ENCODE measurements at places on chromosomes 5 and 9.

DNA sequence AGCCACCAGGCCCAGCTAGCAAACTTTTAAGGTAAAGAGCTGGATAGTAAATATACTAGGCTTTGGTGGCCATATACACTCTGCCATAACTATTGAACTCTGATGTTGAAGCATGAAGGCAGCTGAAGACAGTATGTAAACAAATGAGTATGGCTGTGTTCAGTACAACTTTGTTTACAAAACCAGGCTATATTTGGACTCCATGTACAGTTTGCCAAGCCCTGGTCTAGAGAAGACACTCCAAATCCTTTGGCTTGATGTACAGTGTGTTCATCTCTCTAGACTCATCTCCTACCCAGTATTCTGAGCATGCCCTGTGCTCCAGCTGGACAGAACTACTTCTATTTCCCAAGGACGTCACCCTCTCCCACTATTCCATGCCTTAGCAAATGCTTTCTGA, 54.3 kb upstream of the MEGF10 start:
- DNase-seq: no peak

GRCh38 chr5:76960004-76960625, 7.3 kb downstream of the CRHBP start:
- DNase-seq: no peak

DNA sequence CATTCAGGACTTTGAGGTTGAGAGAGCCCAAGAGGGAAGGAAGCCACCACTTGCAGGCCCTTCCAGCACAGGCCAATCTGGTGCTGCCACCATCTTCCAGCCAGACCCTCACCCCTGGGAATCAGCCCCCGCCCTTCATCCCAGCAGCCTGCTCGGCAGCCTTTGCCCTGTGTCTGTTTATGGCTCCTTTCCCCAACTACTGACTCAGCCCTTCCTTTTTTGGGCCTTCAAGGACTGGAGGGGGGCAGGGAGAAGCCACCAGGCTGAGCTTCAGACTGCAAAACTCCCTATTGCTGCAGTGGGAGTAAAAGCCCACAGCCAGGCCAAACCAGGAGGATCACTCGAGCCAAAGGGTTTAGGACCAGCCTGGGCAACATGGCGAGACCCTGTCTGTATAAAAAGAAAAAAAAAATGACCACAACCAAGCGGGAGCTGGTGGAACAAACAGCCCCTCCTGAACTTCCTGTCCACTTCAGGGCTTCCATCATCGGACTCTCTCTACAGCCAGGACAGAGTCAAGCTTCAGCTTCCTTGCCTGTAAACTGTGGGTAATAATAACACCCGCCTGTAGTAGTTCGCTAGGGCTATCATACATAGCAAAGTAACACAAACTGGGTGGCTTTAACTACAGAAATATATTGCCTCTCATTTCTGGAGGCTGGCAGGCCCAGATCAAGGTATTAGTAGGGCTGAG, 85.9 kb upstream of the IL17B start:
- DNase-seq: no peak

- no peak for DNase-seq
These were observed 6.5 kb downstream of the CDO1 start for GRCh38 chr5:115809946-115810345.

GRCh38 chr9:14312719-14313377, 1.1 kb downstream of the NFIB start:
- no peak for DNase-seq

DNA sequence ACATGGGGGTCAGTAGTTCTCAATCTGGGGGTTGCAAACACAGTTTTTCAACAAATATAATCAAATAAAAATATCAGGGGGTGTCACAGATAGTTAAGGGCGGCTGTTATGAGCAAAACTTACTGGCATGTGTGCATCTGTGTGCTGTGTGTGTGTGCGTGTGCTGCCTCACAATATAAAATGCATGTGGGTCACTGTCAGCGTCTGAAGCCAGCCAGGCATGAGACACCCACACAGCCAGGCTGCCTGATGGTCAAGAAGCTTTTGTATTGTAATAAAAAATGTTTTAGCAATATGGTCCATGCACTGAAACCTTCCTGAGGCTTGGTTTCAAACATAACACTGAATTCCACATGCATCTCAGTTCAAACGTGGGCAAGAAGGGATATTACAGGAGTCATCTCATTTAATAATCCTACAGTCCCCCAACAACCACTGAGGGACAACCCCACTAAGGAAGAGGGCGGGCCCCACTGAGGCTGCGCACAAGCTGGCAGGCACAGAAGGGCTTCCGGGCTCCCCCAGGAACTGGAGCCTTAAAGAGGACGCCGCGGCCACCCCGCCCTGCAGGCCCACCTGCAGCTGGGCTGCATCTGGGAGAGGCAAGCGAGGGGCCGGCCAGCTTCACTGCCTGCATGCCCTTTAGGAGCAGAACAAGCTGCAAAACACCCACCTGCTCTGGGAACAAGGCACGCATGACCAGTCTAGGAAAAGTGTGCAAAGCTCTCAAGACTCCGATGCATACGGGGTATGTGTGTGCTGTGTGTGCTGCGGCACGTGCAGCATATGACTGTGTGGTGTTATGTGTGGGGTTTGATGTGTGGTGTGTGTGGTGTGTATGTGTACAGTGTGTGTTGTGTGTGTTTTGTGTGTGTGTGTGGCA, 14.1 kb downstream of the SEMA4D start:
- no peak for DNase-seq

DNA sequence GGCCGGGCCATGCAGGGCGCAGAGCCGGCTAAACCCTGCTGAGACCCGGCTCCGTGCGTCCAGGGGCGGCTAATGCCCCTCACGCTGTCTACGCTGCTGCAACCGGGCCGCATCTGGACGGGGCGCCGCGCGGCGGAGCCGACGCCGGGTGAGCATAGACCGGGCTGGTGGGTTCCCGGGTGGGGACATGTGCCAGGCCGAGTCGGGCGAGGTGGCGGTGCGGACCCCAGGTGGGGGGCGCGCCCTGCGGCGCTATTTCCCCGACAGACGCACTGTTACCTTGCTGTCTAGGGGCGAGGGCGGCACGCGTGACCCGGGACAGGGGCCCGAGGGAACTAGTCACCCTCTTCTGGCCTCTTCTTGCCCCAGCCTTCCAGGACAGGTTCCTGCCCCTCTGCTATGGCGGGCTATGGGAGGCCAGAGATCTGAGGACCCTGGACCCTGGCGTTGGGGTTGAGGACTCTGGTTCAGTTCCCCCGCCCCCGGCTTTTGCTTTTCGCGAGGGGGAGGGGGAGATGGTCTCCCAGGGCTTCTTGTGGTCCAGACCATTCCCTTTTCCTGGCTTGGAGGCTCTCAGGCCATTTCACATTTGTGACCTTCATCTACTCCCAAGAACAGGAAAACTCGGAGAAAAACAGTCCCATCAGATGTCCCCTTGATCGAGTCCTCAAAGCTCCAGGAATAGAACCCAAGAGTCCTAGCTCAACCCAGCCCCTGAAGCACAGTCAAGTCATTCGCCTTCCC, 536 bp downstream of the SLC27A4 start:
- DNase-seq: no peak

GRCh38 chr9:101311758-101312420, 72.9 kb downstream of the BAAT start:
- DNase-seq: no peak

DNA sequence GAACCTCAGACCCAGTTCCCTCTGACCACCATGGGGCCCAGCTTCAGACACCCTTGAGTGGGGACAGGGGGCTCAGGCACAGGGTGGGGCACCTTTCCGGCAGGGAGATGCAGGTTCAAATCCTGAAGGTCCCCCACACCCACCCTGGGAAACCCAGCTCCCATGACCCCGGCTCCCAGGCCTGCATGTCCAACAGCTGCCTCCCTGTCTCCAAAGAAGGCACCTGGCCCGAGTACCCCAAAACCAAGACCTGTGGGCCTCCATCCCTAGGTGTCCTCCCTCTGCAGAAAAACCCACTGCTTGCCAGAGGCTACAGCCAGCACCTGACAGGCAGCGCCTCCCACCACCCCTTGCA, 38.5 kb downstream of the VAV2 start:
- DNase-seq: no peak

- no peak for DNase-seq
These were observed 55.1 kb downstream of the ABCA1 start for GRCh38 chr9:104872656-104873488.

DNA sequence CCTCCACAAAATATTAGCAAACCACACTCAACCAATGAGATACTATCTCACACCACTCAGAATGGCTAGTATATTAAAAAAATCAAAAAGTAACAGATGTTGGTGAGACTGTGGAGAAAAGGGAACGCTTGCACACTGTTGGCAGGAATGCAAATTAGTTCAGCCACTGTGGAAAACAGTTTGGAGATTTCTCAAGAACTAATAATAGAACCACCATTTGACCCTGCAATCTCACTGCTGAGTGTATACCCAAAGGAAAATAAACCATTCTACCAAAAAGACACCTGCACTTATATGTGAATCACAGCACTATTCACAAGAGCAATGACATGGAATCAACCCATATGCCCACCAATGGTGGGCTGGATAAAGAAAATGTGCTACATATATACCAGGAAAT, 393.5 kb downstream of the PDE4D start:
- DNase-seq: no peak

GRCh38 chr5:133370036-133370831, 242.1 kb downstream of the FSTL4 start:
- no peak for DNase-seq

DNA sequence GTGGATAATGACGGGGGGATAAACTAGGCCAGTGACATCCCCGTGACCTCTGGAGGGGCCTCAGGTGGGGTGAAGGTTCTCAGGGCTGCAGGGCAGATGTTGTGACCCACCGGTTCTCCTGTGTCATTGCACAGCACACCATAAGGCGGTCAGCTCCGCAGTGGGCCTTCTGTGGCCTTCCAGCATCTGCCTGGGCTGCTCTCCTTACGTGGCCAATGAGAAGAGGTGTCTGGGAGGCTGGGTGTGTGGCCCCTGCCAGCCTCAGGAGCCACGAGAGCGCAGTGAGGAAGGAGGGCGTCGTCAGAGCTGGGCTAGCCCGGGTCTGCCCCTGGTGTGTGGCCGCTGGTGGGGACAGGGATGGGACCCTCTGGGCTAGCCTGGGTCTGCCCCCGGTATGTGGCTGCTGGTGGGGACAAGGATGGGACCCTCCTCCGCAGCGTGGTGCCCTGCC, 48.7 kb downstream of the COL5A1 start:
- DNase-seq: no peak

DNA sequence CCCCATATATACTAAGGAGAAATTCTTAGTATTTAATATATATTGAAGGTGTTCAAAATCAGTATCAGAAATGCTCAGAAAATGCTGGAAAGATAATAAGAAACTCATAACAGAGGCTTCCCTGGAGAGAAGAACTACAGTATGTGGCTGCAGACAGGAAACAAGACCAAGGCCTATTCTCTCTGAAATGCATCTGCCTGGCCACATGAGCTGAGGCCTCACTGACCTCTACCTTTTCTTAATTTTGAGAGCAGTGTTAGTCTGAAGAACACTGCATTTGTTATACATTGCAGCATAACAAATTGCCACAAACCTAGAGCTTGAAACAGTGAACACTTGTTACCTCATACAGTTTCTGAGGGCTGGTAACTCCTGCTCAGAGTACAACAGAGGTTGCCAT, 133.4 kb upstream of the SPEF2 start:
- no peak for DNase-seq

GRCh38 chr9:18111146-18111545, 362.8 kb upstream of the ADAMTSL1 start:
- DNase-seq: no peak

GRCh38 chr9:88974641-88975040, 16.6 kb upstream of the S1PR3 start:
- DNase-seq: no peak

DNA sequence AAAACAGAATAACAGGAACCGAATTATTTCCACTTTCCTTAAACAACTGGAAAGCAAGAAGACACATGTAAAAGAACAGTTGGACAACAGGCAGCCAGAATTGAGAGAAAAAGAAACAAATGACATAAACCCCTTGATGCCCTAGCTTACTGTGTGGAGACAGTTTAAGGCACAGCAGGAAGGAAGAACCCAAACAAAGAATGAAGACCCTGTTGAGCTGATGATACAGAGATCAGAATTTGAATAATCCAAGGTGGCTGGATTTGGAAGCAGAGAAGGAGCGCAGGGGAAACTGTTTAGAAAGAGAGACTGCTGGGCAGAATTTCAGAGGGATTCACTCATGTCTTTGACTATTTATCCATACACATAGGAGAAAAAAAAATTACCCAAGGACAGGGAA, 316.3 kb upstream of the POU5F2 start:
- no peak for DNase-seq

DNA sequence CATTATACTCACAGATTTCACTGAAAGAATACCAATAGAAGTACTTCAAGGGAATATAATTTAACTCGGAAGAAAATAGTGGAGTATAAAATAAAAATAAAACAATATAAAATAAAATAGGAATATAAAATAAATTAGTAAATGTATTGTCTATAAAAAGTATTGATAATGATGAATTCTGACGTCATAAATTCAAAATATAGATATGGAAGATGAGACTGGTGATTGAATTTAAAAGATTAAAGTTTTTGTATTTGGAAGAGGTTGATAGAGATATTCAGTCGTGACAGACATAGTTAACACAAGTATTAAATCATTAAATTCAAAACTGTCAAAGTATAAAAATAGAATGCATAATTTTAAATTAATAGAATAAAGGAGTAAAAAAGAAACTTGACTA, 964.9 kb upstream of the C9orf72 start:
- DNase-seq: no peak

GRCh38 chr9:115591584-115591984, 473.6 kb upstream of the TNC start:
- no peak for DNase-seq

- DNase-seq: no peak
These were observed 5.4 kb upstream of the LCN15 start for GRCh38 chr9:136769710-136770191.

DNA sequence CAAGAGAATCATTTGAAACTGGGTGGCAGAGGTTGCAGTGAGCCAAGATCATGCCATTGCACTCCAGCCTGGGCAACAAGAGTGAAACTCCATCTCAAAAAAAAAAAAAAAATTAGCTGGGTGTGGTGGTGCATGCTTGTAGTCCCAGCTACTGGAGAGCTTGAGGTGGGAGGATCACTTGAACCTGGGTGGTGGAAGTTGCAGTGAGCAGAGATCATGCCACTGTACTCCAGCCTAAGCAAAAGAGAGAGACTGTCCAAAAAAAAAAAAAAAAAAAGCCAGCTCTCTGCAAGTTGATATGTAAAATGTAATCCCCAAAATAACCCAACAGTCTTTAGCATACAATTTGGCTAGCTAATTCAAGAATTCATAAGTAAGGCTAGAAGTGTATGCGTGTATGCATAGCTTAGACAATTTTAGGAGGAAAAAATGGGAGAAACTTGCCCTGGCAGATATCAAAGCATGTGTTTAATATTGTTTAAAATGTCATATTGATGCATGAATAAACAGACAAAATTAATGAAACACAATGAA, 36.3 kb downstream of the C5orf22 start:
- DNase-seq: no peak

Measured in stimulated activated CD8-positive, alpha-beta memory T cell treated with anti-CD3 and anti-CD28 coated beads, Interleukin-7, amount 100 ng/mL, for 1 hour (primary cell).